Calu3 (cell line): ENCODE measurements at places on chromosomes 11 and 22. TPM values are rescaled to one million over a fixed set of nuclear protein-coding genes. Genes with fewer than 3 reads are reported as not detected.
A peak's percentile ranks its signal among the peaks of the same experiment; 100 is the strongest.

DNA sequence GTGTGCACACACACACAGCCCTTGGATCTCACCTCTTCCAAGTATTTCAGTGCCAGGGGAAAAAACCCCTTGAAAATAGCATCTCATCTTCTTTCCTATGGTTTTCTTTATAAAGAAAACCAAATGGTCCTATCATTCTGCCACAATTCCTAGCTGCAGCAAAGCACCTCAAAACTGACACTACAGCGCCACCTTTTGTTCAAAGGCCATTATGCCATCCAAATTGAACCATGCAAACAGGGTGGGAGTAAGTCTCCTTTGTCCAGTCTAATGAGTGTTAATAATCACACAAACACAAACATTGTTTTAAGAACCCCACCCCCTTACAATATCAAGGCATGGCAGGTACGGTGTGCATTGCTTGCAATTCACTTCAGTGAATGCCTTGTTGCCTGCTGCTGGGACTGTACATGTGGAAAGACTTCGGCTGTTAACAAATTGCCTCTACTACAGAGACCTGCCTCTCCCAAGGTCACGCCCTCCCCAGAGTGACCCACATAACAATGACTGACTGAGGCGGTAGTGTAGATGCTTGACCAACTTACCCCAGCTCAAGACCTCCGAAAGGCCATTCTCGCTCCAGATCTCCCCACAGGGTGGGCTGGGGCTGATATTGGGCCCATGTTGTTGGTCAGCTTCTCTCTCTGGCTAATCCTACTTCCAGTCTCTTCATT lies 31.7 kb downstream of the FAM181B start:
- peak; percentile 10 for DNase-seq

DUSP8 gene
- 12.1 and 14.0 TPM in 2 replicates for total RNA-seq

MYBPC3 gene
- total RNA-seq: not detected in 2 replicates

DNA sequence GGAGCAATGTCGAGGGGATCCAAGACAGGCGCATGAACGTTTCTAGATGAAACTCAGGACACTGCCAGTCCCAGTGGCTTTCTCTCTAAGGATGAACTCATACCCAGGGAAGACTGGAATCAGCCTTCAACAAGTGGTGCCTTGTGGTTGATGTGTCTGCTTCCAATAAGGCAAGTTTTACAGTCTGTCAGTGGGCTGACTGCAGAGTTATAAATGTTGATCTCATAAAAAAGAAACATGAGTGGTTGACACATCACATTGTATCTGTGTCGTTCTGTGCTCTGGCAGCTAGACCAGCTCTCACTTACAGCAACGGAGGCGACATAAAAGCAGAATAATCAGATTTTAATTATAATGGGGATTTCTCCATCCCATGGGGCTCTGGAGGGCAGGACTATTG lies 96.7 kb downstream of the SNX19 start:
- DNase-seq: no peak

GRCh38 chr11:75465701-75466531 lies 32.9 kb upstream of the KLHL35 start:
- no peak for DNase-seq

GRCh38 chr11:86176165-86176884 lies 68.2 kb upstream of the EED start:
- DNase-seq: peak; percentile 8

GRCh38 chr11:44127130-44127529 lies 31.7 kb downstream of the EXT2 start:
- DNase-seq: no peak

DNA sequence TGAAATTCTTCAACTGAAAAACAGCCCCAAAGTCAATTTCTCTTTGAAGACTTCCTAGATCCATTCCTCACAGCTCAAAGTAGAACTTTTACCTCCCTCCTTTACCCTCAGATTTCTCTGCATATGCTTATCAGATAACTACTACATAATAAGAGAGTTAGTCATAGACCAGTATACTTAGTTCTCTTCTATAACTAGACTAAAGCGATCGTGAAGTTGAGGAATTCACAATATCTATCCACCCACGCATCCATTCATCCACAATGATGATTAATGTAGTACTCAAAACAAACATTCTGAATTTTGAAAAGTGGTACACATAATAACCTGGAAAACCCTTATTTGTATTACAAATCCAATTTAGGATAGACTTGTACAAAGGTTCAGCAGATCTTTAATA lies 800.9 kb upstream of the TENM4 start:
- DNase-seq: no peak

- no peak for DNase-seq
These were observed 92.8 kb upstream of the FIBIN start for GRCh38 chr11:26901162-26901561.

GRCh38 chr22:32699686-32700085 lies 101.8 kb upstream of the TIMP3 start:
- DNase-seq: no peak

DNA sequence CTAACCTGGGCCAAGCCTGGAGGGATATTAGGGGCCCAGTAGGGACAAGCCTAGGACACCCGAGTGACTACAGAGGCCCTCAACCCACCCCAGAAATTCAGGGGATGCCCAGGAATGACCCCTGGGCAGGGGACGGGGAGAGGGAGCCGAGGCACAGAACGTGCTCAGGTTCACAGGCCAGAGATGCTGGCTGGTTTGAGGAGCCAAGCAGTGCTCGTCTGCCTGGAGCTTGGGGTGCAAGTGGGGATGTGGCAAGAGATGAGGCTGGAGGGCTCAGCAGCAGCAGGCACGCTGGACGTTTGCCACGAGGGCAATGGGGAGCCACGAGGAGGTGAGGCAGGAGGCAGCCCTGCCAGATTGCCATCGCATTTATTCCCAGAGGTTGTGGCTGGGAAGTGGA lies 34.0 kb upstream of the EMID1 start:
- no peak for DNase-seq

DNA sequence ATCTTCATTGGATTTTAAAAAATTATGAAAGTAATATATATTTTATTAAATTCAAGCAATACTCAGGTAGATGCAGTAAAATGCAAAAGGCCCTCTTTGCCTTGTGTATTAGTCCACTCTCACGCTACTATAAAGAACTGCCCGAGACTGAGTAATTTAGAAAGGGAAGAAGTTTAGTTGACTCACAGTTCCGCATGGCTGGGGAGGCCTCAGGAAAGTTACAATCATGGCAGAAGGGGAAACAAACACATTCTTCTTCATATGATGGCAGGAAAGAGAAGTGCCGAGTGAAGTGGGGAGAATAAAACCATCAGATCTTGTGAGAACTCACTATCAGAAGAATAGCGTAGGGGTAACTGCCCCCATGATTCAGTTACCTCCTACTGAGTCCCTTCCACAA lies 130.8 kb downstream of the HIPK3 start:
- no peak for DNase-seq

CASP5 gene
- not detected in 2 replicates for total RNA-seq

CPT1A gene
- total RNA-seq: 45.9 and 49.8 TPM in 2 replicates

APOL3 gene
- total RNA-seq: 7.7 and 16.9 TPM in 2 replicates

DNA sequence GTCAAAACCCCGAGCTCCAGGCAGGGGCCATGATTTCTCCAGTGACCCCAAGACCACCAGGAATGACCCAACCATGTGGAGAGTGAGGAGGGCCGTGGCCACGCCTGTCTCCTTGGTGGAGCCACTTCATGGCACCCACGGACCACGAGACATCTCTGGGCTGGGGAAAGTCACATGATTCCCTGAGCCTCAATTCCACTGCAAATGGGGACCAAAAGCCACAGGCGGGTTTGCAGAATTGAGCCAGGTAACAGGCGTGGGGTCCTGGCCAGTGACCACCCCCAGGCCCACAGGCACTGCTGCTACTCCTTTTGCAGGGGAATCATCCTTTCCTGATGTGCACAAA lies 178.9 kb downstream of the CTTN start:
- DNase-seq: no peak

DNA sequence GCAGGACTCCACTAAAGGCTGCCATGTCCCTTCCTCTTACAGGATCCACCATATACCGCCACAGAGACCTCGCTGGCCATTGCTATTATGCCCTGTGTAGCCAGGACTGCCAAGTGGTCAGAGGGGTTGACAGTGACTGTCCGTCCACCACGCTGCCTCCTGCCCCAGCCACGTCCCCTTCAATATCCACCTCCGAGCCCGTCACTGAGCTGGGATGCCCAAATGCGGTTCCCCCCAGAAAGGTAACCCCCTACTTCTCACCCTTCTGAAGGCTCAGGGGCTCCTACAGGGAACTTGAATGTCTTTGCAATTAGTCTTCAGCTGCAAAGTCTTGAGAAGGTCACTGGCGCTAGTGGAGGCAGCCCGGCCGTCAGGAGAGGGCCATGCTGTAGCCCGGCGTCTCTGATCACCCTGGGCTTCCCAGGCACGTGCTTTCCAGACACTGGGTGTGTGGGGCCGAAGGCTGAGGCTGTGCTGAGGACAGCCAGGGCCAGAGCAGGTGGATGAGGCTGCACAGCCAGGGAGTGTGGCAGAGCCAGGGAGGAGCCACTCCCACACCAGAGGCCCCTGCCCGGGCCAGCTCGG lies 30.0 kb upstream of the MUC5B start:
- no peak for DNase-seq

DNA sequence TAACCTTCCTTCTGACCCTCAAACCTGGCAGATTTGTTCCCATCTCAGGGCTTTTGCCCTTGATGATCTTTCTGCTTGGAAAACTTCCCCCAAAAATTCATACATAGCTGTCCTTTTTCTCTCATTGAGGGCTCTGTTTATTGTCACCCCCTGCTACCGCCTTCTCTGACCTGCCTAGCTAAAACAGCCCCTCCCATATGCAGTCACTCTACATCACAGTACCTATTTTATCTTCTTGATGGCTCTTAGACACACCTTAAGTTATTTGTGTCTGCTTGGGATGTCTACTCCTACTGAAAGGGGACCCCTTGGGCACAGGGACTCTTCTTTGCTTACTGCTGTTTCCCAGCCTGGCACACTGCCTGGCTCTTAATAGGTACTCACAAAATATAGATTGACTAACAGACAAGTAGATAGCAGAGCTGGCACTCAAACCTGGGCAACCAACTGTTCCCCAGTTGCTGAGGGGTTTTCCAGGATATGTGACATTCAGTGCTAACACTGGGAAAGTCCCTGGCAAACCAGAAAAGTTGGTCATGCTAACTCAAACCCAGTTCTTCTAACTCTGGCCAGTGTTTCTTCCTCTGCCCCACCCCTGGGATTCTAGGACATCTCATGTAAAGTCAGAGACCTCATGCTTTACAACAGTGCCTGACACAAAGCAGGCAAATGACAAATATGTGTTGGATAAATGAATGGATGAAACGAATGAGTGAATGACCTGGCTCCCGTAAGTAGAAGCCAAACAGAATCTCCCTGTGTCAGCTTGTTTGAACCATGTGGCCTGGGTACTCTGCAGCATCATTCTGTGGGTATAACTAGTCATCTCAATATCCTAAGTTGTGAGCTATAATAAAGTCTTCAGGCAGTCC lies 19.8 kb upstream of the FJX1 start:
- DNase-seq: peak; percentile 48

ELFN2 gene
- total RNA-seq: 1.5 and 2.8 TPM in 2 replicates

DNA sequence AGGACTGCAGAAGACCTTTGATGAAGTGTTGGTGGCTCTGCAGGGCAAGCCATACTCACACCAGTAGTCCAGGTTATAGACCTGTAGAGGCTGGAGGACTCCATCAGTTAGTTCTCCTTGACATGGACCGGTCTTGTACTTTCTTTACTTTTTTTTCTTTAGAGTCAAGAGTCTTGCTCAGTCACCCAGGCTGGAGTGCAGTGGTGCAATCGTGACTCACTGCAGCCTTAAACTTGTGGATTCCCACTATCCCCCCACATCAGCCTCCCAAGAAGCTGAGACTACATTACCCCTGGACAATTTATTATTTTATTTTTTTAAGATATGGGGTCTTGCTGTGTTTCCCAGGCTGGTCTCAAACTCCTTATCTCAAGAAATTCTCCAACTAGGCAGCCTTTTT lies 49.6 kb upstream of the E2F8 start:
- DNase-seq: no peak

KCNJ5 gene
- total RNA-seq: not detected in 2 replicates

DNA sequence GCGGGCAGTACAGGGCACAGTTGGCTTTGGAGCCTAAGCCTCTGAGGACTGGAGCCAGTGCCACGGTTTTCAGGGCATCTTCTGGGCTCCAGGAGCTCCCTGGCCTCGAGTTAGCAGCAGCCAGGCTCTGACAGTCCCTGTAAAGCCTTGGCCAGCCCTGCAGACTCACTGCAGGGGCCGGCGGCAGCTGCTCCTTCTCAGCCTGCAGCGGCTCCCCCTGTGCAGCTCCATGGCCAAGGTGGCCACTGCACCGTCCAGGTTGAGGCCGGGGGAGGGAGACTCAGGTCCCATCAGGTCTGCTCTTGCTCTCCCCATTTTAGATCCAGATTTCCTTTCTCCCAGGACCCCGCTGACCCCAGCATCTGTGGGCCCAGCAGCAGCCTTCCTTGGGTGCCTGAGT lies 1461.1 kb downstream of the BRD1 start:
- no peak for DNase-seq

DNA sequence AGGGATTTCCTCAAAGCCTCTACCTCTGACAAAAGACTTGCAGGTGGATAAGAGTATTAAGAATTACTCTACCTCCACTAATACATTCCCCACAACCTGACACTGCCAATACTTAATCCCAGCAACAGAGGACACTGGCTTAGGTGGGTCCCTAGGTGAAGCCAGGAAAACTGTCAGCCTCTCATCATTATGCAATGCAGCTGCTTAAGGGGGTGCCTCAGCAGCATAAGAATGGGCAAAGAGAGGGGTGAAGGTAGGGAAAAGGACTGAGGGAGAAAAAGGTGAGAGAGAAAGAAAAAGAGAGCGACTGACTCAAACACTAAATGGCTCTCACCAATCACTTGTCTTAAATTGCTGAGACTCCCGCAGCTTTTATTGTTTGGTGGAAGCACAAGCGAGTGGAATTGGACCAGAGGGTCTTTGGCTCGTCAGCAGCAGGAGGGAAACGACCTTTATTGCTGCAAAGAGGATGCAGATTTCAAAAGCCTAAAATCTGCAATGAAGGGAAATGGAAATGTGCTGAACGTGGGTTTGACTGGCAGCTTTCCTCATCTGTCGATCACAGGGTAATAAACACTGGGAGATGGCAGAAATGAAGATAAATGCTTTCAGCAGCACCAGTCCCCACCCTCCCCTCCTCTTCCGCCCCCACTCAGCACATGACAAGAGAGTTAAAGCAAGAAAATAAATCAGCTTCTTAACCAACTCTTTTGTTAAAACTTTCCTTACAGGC lies 64.9 kb upstream of the CHRM4 start:
- no peak for DNase-seq

- DNase-seq: peak; percentile 24
These were observed 1.7 kb upstream of the MYEOV start for GRCh38 chr11:69292221-69292648.

- DNase-seq: no peak
These were observed 28.0 kb downstream of the RBX1 start for GRCh38 chr22:40979198-40979597.

GRCh38 chr11:116329354-116330090 lies 443.3 kb downstream of the BUD13 start:
- DNase-seq: no peak

OR5D18 gene
- total RNA-seq: not detected in 2 replicates

GRCh38 chr11:13970986-13971385 lies 8.5 kb downstream of the SPON1 start:
- peak; percentile 76 for DNase-seq

GRCh38 chr11:70569618-70569890 lies 171.2 kb downstream of the CTTN start:
- DNase-seq: no peak

BTG4 gene
- not detected in 2 replicates for total RNA-seq

SLC43A3 gene
- total RNA-seq: 91.8 and 127 TPM in 2 replicates

GRCh38 chr22:27591060-27591459 lies 210.5 kb downstream of the MN1 start:
- DNase-seq: no peak

- peak; percentile 9 for DNase-seq
These were observed at the start of gene CASP1 for GRCh38 chr11:105034813-105035620. CASP1 (minus strand) TSS chr11:105035144; CDS start chr11:105035113, 31 bp downstream.

- DNase-seq: no peak
These were observed 38.8 kb downstream of the RNF141 start for GRCh38 chr11:10502065-10502680.

SLC5A4 gene
- not detected in 2 replicates for total RNA-seq
